ENCODE measurements at places on chromosomes 5 and 9. TPM values are rescaled to one million over a fixed set of nuclear protein-coding genes. Genes with fewer than 3 reads are reported as not detected.

DNA sequence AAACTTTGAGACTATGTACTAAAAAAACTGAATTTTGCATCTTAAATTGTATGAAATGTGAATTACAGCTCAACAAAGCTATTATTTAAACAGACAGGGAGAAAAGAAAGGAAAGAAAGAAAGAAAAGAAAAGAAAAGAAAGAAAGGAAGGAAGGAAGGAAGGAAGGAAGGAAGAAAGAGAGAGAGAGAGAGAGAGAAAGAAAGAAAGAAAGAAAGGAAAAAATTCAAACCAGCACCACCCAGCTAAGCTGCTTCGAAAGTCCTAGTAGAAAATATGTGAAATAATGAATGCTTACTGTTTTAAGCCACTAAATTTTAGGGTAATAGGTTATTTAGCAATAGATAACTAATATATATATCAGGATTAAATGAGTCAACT, 31.7 kb upstream of the CDK5RAP2 start:
- H3K4me1 ChIP-seq = no peaks in the 10 kb centered on the region
- no peaks in the 10 kb centered on the region for H3K27me3 ChIP-seq
- H3K36me3 ChIP-seq = no peaks in the 10 kb centered on the region
- DNase-seq = no peak
- H3K4me3 ChIP-seq = no peak overlapping the region

- H3K36me3 ChIP-seq = no peaks in the 10 kb centered on the region
- no peaks in the 10 kb centered on the region for H3K27me3 ChIP-seq
- no peaks in the 10 kb centered on the region for H3K4me1 ChIP-seq
- no peak for DNase-seq
- no peak overlapping the region for H3K4me3 ChIP-seq
Observed at GRCh38 chr9:112624711-112625707, 92.9 kb downstream of the INIP start.

GRCh38 chr5:61076626-61077025, 85.6 kb downstream of the SMIM15 start:
- no peak overlapping the region for H3K4me3 ChIP-seq
- no peak for DNase-seq
- no peaks in the 10 kb centered on the region for H3K27me3 ChIP-seq
- H3K4me1 ChIP-seq = no peaks in the 10 kb centered on the region
- no peaks in the 10 kb centered on the region for H3K36me3 ChIP-seq
- no peak overlapping the region for H3K27ac ChIP-seq

- H3K4me1 ChIP-seq = peaks cover 4% of the 10 kb centered on the region
- no peak overlapping the region for H3K4me3 ChIP-seq
- H3K27ac ChIP-seq = no peak overlapping the region
- H3K27me3 ChIP-seq = no peaks in the 10 kb centered on the region
- DNase-seq = no peak
Observed at GRCh38 chr5:14167211-14167845, 24.2 kb downstream of the TRIO start.

Gene ENTPD8
- 2.0 TPM for total RNA-seq

Gene MTRR
- total RNA-seq = 45.8 TPM

Gene CDH9
- not detected for total RNA-seq

Gene OR1J2
- total RNA-seq = not detected

All from breast epithelium (tissue), 4 donors.